NCI-H2081 treated with DMSO at 0.1 percent for 48 hours (cell line): ENCODE measurements at places on chromosomes 16 and 17.

- DNase-seq, result no peak
These were observed 44.5 kb downstream of the XPO6 start for GRCh38 chr16:28167221-28167620.

DNA sequence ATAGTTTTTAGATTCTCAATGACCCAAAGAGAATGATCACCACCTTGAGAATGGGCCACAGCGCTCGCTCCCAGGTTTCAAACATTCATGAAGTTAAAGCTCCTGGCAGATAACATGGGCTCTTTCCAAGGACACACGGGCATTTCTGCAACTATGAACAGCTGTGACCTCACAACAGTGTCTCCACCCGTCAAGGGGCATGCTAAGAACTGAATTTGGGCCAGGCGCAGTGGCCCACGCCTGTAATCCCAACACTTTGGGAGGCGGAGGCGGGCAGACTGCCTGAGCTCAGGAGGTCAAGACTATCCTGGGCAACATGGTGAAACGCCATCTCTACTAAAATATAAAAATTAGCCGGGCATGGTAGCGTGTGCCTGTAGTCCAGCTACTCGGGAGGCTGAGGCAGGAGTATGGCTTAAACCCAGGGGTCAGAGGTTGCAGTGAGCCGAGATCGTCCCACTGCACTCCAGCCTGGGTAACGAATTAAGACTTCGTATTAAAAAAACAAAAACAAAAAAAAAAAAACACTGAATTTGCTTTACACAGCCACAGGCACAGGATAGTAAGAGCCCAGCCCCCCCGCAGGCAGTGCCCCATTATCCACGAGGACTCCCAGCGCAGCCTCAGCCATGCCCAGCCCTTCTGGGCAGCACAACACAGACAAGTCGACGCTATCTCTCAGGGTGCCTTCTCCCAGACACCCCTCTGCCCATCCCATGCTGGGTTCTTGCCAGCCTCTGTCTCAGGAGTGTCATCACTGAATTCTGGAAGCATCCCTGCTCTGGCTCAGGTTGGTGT is 7.2 kb downstream of the USP7 start:
- DNase-seq, result no peak

- no peak for DNase-seq
These were observed 70.7 kb downstream of the PRKCA start for GRCh38 chr17:66373079-66373478.

DNA sequence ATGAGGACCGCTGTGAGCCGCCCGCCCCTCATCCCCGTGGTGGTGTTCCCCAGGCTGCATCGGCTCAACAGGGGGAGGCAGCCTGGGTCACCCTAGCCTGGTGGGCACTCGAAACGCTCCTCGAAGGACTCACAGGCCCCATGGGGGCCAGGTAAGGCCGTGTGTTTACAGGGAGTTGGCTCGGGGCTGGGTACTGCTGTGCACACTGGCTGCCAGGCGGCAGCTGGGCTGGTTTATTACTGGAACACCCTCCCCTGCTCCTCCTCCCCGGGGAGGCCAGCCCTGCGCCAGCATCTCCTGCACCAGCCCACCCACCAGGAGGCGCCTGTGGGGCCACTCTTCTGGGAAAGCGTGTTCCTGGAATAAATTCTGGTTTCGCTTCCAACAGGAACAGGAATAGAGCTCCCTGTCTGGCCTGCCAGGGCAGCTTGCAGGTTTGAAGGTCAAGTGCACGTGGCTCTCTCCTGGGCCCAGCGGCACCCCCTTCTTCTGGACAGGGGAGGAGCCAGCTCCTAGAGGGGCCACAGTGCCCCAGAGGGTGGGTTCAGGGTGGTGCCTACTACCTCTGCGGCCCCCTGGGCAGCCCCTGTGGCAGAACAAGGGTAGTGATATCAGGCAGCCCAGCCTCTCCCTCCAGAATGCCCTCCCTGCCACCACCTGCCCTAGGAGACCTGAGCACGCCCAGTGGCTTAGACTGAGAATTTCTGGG is 11.3 kb downstream of the MCRIP1 start:
- peak; percentile 83 for DNase-seq

DNA sequence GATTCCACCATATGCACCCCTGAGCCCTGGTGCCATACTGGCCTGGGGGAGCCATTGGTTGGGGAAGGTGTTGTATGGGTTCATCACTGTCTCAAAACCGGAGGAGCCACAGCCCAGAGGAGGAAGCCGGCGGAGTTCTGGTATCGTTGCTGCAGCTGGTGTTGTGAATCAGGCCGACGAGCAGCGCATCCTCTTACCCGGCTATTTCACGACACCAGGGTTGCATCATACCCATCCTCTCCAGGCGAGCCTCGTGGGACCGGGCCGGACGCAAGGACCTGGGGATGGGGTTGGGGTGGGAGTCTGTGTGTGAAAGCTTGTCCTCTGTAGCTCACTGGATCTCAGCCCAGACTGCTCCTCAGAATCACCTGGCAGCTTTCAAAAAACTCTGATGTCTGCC is 6.6 kb upstream of the SLC12A3 start:
- DNase-seq, result no peak

DNA sequence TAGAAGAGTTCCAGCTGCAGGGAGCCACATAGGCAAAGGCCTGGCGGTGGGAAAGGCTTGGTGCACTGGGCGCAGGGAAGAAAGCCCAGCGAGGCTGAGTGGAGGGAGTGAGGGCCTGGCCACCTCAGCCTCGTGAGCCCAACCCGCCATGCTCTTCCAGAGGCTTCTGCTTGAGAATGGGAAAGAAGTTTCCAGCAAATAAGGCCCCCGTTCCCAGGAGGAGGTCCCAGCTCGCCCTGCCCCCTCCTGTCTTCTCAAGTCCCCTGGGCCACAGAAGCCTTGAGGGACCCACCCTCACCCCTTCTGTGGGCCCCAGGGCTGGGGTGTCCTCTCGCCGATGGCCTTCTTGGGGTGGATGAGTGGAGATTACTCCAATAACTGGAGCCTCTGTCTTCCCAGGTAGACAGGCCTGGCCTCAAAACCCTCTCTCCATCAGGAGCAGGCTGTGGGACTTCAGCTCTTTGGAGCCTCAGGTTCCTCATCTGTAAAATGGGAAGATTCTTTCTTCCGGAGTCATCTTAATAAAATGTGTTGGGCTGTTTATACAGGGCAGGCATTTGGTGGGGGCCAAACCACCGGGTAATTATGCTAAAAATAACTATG is 933 bp upstream of the SNN start:
- DNase-seq, result no peak

DNA sequence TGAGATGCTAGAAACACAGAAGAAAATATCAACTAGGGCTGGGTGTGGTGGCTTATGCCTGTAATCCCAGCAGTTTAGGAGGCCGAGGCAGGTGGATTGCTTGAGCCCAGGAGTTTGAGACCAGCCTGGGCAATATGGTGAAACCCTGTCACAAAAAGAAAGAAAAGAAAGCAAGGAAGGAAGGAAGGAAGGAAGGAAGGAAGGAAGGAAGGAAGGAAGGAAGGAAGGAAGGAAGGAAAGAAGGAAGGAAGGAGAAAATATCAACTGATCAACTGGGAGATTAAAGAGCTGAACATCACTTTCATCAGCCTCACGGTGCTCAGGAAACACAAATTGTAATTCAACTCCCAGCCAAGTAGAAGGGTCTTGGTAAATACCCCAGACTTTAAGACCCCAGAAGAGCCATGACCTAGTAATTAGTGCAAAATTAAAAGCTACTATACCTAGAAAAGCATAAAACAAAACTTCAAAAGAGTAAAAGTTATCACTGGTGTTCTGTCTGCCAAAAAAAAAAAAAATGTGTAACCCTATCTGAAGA is 27.8 kb upstream of the SLFN13 start:
- no peak for DNase-seq

DNA sequence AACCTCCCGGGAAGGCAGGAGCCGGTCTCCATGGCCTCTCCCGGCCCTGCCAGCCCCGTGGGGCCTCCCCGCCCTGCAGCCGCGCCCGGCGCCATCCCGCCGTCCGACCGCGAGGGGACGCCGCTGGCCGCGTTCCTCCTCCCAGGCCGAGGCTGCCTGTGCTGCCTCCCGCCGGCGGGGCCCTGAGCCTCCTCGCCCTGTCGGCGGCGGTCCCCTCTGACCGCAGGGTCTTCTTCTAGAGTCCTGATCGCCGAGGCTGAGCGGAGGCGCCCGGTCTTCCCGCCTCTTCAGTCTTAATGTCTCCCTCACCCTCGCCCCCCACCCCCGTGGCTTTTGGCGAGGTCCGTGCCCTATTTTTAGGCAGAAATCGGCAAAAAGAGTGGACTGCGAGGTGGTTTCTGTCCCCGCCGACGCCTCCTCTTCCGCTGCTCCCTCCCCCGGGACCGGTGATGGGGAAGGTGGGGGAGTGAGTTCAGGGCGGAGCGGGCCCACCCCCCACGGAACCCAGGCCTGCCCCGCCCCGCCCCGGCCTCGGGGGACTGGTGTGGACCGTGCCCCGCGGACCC is 794 bp upstream of the CPNE7 start:
- DNase-seq, result no peak

DNA sequence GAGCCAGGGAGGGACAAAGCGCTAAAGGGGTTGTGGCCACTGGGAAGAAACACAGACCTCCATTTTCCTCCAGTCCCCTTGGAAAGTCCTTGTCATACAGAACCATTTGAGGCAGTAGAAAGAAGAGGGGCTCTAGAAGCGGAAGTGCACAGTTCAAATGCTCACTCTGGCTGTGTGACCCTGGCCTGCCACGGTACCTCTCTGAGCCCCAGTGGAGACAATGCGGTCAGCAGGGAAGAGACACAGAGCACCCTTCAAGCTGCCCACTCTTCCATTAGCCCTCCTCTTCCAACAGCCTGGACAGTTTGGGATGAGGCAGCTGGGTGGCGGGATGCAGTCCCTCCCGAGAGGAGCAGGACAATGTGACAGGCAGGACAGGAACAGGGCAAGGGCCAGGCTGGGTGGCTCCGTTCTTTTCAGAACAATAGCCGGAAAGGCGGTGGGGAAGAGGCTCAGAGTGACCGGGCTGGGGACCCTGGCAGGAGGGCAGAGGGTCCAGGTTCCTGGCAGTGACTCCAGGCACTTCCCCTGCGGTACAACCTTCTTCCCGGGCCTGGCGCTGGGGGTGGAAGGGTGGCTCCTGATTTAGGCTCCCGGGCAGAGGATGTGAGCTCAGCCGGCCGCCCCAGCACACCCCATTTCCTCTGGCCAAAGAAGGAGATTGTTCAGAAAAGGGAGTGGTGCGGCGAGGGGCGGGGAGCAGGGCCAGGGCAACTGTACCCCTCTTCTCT is 5.6 kb downstream of the CASKIN2 start:
- DNase-seq, result no peak

GRCh38 chr16:55662644-55663031 is 6.8 kb downstream of the SLC6A2 start:
- no peak for DNase-seq

DNA sequence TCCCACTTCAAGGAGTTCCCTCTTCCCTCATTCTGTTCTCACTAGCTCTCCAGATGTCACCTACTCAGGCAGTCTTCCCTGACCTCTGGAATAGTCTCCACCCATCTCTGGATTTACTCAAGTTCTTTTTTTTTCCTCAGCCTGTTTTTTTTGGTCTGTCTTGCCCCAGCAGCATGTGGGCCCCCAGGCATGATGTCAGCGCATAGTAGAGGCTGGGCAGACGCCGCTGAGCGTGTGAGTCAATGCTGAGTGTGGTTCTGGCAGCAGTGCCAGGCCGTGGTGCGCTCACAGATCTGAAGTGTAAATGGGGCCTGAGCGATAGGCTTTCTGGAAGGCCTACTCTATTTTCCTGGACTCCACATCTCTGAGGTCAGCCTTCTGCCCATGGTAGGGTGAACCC is 2.7 kb upstream of the KCNJ18 start:
- no peak for DNase-seq

GRCh38 chr16:69410219-69410990 is 14.0 kb upstream of the CYB5B start:
- no peak for DNase-seq

GRCh38 chr16:81708266-81709015 is 70.7 kb upstream of the PLCG2 start:
- no peak for DNase-seq

- no peak for DNase-seq
These were observed 47.4 kb upstream of the SLC38A10 start for GRCh38 chr17:81342269-81343070.

- no peak for DNase-seq
These were observed 27.4 kb downstream of the IL21R start for GRCh38 chr16:27429330-27429871.
